ENCODE measurements at places on chromosomes 2 and 18. TPM values are rescaled to one million over a fixed set of nuclear protein-coding genes. Genes with fewer than 3 reads are reported as not detected.

DNA sequence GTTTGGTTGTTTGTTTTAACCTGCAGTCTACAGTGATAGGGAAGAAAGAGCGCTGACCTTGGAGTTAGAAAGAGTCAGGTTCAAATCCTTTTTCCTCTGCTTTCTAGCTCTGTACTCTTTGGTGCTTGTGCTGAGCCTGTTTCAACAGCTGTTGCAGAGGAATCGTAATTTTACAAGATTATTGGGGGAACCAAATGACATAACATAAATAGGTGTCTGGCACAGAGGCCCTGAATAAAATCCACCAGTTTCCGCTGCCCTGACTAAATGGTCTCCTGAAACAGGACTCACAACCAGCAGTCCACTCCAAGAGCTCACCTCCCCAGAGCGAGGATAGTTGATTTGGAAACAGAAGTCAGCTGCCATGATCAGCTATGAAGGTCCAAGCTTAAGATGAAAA is 125.0 kb upstream of the CDC42EP3 start:
- no peak overlapping the region for H3K4me3 ChIP-seq
- no peaks in the 10 kb centered on the region for H3K4me1 ChIP-seq
- no peak for DNase-seq
- H3K36me3 ChIP-seq: no peaks in the 10 kb centered on the region
- H3K27me3 ChIP-seq: no peaks in the 10 kb centered on the region

GRCh38 chr18:50726960-50727589 is 92.7 kb downstream of the MRO start:
- no peaks in the 10 kb centered on the region for H3K27me3 ChIP-seq
- no peak overlapping the region for H3K4me3 ChIP-seq
- DNase-seq: no peak
- H3K4me1 ChIP-seq: no peaks in the 10 kb centered on the region
- H3K36me3 ChIP-seq: no peaks in the 10 kb centered on the region

- DNase-seq: no peak
- H3K27me3 ChIP-seq: no peaks in the 10 kb centered on the region
- no peak overlapping the region for H3K27ac ChIP-seq
- no peaks in the 10 kb centered on the region for H3K4me1 ChIP-seq
- no peaks in the 10 kb centered on the region for H3K36me3 ChIP-seq
These were observed 106.4 kb downstream of the BCL2L11 start for GRCh38 chr2:111226876-111227700.

- H3K4me3 ChIP-seq: no peak overlapping the region
- H3K27me3 ChIP-seq: no peaks in the 10 kb centered on the region
- no peaks in the 10 kb centered on the region for H3K4me1 ChIP-seq
- no peaks in the 10 kb centered on the region for H3K36me3 ChIP-seq
These were observed 354.4 kb downstream of the MYCN start for GRCh38 chr2:16294791-16295190.

GRCh38 chr2:217277646-217278398 is 418.0 kb upstream of the TNP1 start:
- peaks cover 28% of the 10 kb centered on the region for H3K4me1 ChIP-seq
- no peaks in the 10 kb centered on the region for H3K36me3 ChIP-seq
- H3K27ac ChIP-seq: peak overlapping the region; percentile 73
- peak; percentile 83 for DNase-seq
- no peaks in the 10 kb centered on the region for H3K27me3 ChIP-seq
- no peak overlapping the region for H3K4me3 ChIP-seq

The MREG gene
- polyA plus RNA-seq: 5.6 TPM

- no peaks in the 10 kb centered on the region for H3K36me3 ChIP-seq
- H3K4me3 ChIP-seq: no peak overlapping the region
- H3K27ac ChIP-seq: no peak overlapping the region
- no peaks in the 10 kb centered on the region for H3K4me1 ChIP-seq
These were observed 86.6 kb downstream of the MYCN start for GRCh38 chr2:16026816-16027501.

DNA sequence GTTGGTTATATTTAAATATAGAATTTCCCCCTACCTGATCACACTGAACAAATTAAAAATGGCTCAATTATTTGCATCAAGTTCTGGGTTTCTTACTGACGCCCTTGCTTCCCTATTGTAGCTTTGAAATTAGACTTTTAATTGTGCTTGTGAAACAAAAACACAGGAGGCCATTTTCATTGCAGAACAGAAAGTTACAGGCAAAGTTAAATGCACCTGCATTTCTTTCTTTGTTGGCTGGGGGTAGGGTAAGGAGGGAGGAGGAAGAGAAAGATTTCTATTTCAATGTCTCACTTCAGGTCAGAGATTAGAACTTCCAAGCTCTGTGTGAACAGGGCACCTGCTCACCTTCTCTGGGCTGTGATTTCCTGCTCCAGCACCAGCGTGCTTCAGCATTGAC is 199.6 kb downstream of the BCL11A start:
- no peak for DNase-seq
- no peaks in the 10 kb centered on the region for H3K27me3 ChIP-seq
- no peak overlapping the region for H3K27ac ChIP-seq
- H3K36me3 ChIP-seq: no peaks in the 10 kb centered on the region

DNA sequence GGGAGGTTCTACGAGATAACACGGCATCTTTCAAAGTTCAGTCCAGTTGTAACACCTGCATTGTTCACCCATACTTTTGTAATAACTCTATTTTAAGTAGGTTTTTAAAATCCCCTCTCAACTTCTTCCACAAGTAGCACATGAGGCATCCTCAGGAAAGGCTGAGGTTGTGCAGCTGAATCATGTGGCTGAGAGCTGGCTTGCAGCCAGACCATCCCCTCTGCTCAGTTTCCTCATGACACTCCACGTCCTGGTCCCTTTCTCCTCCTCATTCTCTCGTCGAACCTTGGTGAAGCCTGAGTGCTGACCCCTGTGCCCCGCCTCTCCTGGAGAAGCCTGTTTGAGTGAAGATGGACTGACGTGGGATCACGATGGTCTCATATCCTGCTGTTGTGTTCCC is 42.5 kb downstream of the POU3F3 start:
- H3K27ac ChIP-seq: no peak overlapping the region
- no peak overlapping the region for H3K4me3 ChIP-seq
- H3K36me3 ChIP-seq: no peaks in the 10 kb centered on the region
- DNase-seq: no peak
- no peaks in the 10 kb centered on the region for H3K27me3 ChIP-seq
- H3K4me1 ChIP-seq: no peaks in the 10 kb centered on the region

The RAD51AP2 gene
- polyA plus RNA-seq: 0.01 TPM

DNA sequence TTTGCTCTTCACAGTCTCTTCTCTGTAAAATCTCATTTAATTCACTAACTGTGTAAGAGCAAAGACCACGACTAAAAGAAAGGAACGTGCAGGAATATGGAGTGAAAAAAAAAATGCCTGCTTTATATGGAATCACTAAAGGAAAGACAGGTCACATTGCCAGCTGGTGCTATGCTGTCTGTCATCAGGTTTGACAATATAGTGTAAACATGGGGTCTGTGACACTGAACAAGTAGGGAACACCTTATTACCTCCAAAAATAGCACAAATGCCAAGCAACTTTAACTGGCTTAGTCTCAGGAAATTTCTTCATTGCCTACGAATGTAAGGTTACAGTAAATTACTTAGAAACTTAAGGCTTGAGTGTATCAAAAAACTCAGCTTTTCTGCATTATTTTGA is 364.5 kb upstream of the LINC00305 start:
- H3K36me3 ChIP-seq: no peaks in the 10 kb centered on the region
- H3K4me3 ChIP-seq: no peak overlapping the region
- H3K4me1 ChIP-seq: no peaks in the 10 kb centered on the region
- H3K27me3 ChIP-seq: no peaks in the 10 kb centered on the region
- H3K27ac ChIP-seq: no peak overlapping the region
- no peak for DNase-seq

DNA sequence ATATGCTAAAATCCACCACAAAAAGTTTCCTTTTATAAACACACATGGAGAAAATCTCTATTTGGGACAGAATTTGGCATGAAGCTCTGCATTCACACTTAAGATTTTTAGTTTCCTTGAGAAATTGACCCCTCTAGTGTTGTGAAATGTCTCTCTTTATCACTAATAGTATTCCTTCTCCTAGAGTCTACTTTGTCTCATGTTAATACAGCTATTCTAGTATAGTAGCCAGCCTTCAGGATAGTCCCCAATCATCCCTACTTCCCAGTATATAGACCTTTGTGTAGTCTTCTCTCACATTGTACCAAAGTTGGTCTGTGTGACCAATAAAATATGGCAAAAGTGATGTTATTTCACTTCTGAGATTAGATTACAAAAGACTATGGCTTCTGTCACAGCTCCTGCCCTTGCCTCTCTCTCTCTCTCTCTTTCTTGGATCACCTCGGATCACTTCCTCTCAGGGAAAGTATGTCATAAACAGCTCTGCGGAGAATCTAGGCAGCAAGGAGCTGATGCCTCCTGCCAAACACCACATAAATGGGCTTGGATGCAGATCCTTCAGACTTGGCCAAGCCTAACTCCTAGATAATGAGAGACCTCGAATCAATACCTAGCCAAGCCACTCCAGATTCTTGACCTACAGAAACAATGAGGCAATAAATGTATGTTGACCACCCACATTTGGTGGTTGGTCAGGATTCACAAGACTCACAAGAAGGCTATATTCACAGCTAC is 59.7 kb upstream of the NABP1 start:
- H3K36me3 ChIP-seq: no peaks in the 10 kb centered on the region
- no peaks in the 10 kb centered on the region for H3K27me3 ChIP-seq
- no peak overlapping the region for H3K4me3 ChIP-seq
- no peak overlapping the region for H3K27ac ChIP-seq
- DNase-seq: no peak
- no peaks in the 10 kb centered on the region for H3K4me1 ChIP-seq

GRCh38 chr2:32683520-32684086 is 55.8 kb downstream of the TTC27 start:
- H3K36me3 ChIP-seq: no peaks in the 10 kb centered on the region
- H3K4me3 ChIP-seq: no peak overlapping the region
- H3K4me1 ChIP-seq: no peaks in the 10 kb centered on the region
- H3K27me3 ChIP-seq: no peaks in the 10 kb centered on the region
- no peak for DNase-seq
- no peak overlapping the region for H3K27ac ChIP-seq

The USP40 gene
- 14.7 TPM for polyA plus RNA-seq

DNA sequence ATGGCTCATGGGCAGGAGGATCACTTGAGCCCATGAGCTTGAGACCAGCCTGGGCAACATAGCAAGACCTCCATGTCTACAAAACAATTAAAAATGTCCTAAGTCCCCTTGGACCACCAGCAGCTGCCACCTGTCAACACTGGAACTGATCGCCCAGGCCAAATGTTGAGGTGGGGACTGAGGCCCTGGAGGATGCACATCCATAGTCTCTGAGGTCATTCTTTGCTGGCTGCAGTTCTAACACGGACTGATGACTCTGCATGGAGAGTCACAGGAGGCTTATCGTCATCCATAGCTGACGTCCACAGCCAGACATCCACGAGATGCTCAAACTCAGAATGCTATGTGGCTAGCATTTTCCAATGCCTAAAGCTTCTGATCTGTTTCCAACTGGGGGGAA is 151.3 kb downstream of the BCL2 start:
- H3K27ac ChIP-seq: no peak overlapping the region
- H3K4me1 ChIP-seq: no peaks in the 10 kb centered on the region
- no peaks in the 10 kb centered on the region for H3K27me3 ChIP-seq

GRCh38 chr2:67755156-67755882 is 307.5 kb downstream of the C1D start:
- H3K36me3 ChIP-seq: no peaks in the 10 kb centered on the region
- no peak overlapping the region for H3K4me3 ChIP-seq
- H3K27me3 ChIP-seq: no peaks in the 10 kb centered on the region
- H3K27ac ChIP-seq: no peak overlapping the region
- no peak for DNase-seq

DNA sequence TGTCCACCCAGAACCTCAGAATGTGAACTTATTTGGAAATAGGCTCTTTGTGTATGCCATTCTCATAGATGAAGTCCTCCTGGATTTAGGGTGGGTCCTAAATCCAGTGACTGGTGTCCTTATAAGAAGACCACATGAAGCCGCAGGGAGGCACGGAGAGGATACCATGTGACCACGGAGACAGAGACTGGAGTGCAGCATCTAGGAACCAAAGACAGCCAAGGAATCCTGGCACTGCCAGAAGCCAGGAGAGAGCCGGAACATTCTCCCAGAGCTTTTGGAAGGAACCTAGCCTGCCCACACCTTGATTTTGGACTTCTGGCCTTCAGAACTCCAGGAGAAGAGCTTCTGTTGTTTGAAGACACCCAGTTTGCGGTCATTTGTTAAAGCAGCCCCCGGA is 49.7 kb downstream of the ARL4C start:
- no peaks in the 10 kb centered on the region for H3K36me3 ChIP-seq
- no peak for DNase-seq
- H3K27ac ChIP-seq: no peak overlapping the region
- H3K4me1 ChIP-seq: no peaks in the 10 kb centered on the region
- no peaks in the 10 kb centered on the region for H3K27me3 ChIP-seq

- H3K36me3 ChIP-seq: peaks cover 10% of the 10 kb centered on the region
- H3K27ac ChIP-seq: no peak overlapping the region
- peaks cover 14% of the 10 kb centered on the region for H3K4me1 ChIP-seq
- no peaks in the 10 kb centered on the region for H3K27me3 ChIP-seq
These were observed 8.6 kb downstream of the SPR start for GRCh38 chr2:72895759-72896281.

- H3K36me3 ChIP-seq: no peaks in the 10 kb centered on the region
- no peaks in the 10 kb centered on the region for H3K4me1 ChIP-seq
- H3K27me3 ChIP-seq: no peaks in the 10 kb centered on the region
- no peak overlapping the region for H3K4me3 ChIP-seq
- no peak overlapping the region for H3K27ac ChIP-seq
- DNase-seq: no peak
These were observed 36.5 kb downstream of the STPG4 start for GRCh38 chr2:47118581-47118980.
